ENCODE measurements at places on chromosomes 3 and 15.

DNA sequence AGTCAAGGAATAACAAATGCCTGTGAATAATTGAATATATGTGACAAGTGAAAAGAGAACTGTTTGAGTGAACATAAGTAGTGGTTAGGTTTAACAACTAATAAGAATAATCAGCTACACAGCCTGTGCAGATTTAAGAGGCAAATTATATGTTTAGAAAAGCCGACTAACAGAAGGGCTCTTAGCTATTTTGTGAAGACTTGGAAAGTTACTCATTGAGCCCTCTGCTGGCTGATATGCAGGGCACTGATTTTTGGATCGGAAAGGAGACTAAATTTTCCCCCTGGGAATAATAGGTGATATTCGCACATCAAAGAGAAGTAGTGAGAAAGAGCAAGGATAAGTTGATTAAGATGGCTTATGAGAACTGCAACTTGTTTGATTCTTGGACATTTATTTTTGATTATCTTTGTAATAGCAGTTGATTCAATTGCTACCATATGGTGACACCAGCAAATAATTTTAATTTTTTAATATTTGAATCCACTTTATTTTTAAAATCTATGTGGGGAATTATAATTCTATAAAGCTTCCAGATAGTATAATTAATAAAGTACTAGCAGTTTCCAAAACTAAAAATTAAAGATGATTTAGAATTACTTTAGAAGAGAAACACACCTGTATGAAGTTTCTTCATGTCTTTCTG lies 156.2 kb downstream of the NLGN1 start:
- DNase-seq, result no peak

GRCh38 chr3:193130576-193130975 lies 110.4 kb upstream of the PLAAT1 start:
- DNase-seq, result no peak

- DNase-seq, result peak; percentile 79
These were observed 82.0 kb upstream of the ATP11B start for GRCh38 chr3:182711261-182711683.

DNA sequence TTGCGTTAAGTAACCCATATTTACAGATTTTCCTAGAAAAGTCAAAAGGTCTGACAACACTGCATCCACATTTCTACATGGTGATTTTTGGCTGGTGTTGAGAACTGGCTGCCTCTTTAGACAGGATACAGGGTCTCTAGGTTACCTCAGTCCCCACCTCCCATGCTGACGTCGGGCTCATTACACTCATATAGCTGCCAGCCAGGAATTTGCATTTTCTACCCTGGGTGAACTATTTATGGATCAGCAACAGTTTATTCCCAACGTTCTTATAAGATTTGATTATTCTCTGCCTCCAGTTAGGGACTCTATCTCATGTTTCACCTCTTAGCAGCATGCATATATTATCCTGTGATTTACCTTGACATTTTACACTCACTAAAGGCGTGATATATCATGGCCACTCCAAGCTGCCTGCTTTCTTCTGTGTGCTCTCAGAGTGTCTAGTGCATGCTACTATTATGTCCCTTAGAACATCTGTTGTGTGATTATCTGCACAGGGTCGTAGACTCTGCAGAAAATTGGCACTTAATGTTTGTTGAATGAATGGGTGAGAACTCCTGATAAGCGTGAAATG lies 49.0 kb downstream of the CLDN11 start:
- DNase-seq, result no peak

GRCh38 chr3:47794544-47794943 lies 8.4 kb upstream of the DHX30 start:
- DNase-seq, result no peak

- no peak for DNase-seq
These were observed 38.2 kb downstream of the VPS13C start for GRCh38 chr15:62021991-62022600.

GRCh38 chr3:195709676-195710085 lies 11.1 kb upstream of the MUC20 start:
- no peak for DNase-seq

- DNase-seq, result no peak
These were observed 421 bp downstream of the KLHL18 start for GRCh38 chr3:47283193-47283537.

DNA sequence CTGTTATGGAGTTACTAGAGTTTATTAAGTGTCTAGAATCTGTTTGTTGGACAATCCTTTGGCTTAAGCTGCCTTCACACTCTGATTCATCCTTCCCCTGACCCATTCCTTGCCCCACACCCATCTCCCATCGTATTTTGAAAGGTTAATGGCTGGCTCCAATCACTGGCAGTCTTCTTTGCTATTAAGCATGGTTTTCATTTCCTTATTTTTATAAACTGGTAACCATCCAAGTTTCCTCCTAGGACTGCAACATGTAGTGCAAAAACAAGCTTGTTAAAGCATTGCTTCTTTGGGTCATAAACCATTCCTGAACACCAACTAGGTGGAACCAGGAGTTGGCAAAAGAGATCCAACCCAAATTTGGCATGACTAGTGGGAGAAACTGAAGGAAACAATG lies 148.4 kb downstream of the DTWD1 start:
- DNase-seq, result no peak

GRCh38 chr3:194874206-194874605 lies 188.5 kb downstream of the FAM43A start:
- no peak for DNase-seq

Data from large intestine (tissue), 12 donors.